GM23248 (cell line): ENCODE measurements at places on chromosomes 11 and 22. TPM values are rescaled to one million over a fixed set of nuclear protein-coding genes. Genes with fewer than 3 reads are reported as not detected.

GRCh38 chr11:92227959-92228935, 3.6 kb downstream of the FAT3 start:
- DNase-seq = peak; percentile 46

DNA sequence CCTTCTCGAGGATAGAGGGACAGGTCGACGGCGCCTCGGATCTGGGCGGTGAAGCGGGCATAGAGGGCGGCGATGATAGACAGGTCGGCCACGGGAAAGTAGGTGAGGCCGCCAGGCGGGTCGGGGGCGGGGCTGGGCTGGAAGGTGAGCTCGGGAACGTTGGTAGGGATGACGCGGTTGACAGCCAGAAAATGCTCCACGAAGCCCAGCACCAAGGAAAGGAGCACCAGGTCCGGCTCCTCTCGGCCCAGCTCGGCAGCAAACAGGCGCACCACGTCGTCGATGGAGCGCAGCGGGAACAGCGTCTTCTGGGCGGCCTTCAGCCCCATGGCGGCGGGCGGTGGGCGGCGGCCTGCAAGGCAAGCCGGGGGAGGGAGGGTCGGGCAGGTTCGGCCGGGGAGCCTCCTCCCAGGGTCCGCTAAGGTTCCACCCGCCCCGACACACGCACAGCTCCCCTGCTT, 540 bp downstream of the MEN1 start:
- DNase-seq = peak; percentile 57

- DNase-seq = no peak
Measured at GRCh38 chr11:101327908-101328307, 198.3 kb upstream of the PGR start.

GRCh38 chr11:102464859-102465500, 12.4 kb upstream of the TMEM123 start:
- DNase-seq = no peak

DNA sequence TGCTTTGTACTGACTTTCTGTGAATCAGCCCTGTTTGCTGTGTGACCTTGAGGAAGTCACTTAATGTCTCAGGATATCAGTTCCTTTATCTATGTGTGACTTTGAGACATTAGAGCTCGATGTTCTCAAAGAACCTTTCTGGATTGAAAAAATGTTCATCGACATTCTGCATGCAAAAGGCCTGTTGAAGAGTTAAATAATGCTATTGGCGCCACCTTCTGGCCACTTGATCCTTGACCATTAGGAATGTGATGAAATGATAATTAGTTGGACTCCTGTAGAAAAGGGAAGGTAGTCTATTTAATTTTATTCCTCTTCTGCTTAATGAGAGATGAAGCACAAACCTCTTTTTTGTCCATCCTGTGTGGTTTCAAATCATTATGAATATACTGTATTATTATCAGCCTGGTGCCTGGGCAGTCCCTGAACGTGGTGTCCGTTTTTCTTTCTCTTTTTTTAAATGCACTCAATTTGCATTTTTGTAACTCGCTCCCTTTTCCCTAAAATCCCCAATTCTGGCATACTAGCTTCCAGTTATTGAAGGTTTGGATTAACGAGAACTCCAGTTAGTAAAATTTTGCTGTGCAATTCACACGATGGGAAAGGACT, 20.7 kb downstream of the ELF5 start:
- peak; percentile 77 for DNase-seq

DNA sequence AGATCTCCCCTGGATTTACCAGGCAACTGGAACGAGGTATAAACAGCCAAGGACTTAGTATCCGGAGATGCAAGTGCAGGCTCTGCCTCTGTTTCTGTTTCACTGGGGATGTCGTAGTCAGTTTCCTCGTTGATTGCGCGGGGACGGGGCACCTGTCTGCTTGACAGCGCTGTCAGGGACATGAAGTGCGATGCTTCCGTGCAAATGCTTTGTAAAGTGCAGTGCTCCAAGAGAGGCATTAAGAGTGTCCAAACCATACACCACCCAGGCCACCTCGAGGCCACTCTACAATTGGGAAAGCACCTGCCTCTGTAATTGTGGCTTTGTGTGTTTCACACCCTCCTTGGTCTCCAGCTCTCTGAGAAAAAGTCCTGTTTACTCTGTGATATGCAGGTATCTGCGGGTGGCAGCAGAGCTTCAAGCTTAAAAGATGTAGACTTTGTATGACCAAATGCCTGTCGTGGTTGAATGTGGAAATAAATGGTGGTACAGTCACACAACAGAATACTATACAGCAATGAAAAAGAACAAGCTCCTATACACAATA, 18.6 kb upstream of the CD5 start:
- DNase-seq = no peak

DNA sequence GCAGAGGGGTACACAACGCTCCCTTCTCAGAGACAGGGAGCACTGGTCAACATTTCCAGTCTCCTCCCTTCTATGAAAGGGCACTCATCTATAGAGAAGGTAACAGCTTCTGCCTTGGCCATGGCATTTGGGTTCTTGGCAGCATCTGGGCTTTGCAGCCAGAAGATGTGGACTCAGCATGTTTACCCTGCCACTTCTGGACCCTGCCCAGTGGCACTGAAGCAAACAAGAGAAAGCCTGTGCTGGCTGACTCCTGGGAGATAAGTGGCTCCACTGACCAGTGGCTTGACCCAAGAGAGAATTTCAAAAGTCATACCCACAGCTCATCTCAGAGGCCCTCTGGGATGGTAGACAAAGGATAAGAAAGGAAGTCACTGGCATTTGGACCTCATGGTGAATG, 8.0 kb downstream of the CSNK2A3 start:
- DNase-seq = no peak

GRCh38 chr11:67437082-67437808, at the start of gene PTPRCAP:
Gene PTPRCAP, minus strand, starts transcription at chr11:67437682. Its CDS starts 63 bp downstream, at chr11:67437619.
- DNase-seq = no peak

- DNase-seq = peak; percentile 80
Measured at GRCh38 chr11:17730608-17731462, 3.7 kb upstream of the KCNC1 start.

DNA sequence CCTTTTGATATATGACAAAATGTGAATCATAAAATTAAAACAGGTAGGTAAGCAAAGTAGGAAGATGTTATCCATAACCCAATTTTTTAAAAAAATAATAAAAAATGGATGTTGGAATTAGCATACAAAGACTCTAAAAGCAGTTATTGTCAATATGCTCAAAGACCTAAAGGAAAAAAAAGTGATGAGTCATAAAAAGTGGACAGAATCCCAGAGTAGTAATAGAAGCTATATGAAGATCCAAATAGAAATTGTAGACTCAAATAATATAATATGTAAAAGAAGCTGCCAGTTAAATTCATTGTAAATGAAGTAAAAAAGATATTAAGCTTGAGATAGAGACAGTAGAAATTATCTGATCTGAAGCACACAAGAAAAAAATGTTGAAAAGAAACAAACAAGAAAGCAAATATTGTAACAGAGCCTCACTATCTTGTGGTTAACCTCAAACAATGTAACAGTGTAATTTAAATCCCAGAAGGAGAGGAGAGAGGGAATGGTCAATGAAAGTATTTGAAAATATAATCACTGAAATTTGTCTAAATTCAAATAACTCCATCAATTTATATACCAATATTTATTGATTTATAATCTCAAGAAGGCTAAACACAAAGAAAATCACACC, 773.4 kb upstream of the RAG2 start:
- DNase-seq = no peak

DNA sequence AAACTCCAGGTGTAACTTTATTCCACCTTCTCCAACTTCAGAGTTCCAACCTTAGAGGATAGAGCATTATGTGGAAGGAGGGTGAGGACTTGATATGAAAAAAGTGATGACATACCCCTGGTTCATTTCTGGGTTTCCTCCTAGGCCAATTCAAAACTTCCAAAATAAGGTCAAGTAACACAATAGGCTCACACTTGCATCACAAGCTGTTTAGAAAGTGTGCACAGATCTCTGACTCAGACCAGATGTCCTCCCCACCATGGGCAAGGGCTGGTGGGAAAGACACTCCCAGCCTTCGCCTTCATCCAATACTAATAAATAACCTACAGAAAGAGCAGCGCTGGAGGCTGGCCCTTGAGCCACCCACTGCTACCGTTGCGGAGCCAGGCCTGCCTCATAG, 5.8 kb upstream of the BUD13 start:
- no peak for DNase-seq

GRCh38 chr22:23075525-23076216, 5.4 kb downstream of the GNAZ start:
- no peak for DNase-seq

- peak; percentile 64 for DNase-seq
Measured at GRCh38 chr11:132838627-132839026, 693.7 kb downstream of the OPCML start.

- DNase-seq = no peak
Measured at GRCh38 chr11:67309166-67309565, 5.8 kb downstream of the SSH3 start.

DNA sequence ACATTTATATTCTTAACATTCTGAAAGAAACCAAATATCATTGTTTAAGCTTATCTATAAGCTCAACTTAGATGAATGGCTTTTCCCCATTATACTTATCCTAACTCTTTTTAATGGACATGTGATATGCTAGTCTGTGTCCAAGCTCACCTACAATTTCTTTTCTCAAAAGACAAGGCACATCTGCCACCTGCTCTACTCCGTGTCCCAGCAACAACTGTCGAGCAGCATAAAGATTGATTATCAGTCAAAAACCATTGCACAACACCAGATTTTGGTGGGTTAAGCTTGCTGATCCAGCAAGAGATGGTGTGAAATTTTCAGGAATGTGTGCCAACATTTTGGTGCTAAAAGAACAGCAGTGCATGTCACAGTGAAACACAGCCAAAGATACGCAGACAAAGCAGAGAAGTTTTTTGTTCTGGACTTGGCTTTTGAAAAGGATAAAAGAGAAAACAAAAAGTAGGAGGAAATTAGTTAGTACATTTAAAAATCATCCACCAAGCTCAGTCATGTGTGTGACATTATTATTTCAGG, 65.8 kb downstream of the DCDC1 start:
- no peak for DNase-seq

DNA sequence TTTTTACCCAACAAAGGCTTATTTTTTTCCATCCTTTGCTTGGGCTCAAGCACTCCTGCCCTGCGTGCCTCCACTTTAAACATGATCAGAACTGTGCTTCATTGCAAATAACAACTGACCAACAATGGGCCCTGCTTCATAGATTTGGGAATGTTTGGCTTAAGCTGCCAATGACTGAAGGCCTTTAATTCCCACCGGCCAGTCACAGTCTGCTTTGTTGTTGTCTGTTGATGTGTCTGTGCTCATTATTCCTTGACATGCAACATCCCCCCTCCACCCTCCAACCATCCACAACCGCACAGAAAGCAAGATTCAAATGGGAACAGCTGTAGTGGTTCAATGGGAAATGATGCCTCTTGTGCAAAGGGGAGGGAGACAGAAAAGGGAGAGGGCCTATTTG, 23.0 kb downstream of the PAX6 start:
- DNase-seq = no peak

DNA sequence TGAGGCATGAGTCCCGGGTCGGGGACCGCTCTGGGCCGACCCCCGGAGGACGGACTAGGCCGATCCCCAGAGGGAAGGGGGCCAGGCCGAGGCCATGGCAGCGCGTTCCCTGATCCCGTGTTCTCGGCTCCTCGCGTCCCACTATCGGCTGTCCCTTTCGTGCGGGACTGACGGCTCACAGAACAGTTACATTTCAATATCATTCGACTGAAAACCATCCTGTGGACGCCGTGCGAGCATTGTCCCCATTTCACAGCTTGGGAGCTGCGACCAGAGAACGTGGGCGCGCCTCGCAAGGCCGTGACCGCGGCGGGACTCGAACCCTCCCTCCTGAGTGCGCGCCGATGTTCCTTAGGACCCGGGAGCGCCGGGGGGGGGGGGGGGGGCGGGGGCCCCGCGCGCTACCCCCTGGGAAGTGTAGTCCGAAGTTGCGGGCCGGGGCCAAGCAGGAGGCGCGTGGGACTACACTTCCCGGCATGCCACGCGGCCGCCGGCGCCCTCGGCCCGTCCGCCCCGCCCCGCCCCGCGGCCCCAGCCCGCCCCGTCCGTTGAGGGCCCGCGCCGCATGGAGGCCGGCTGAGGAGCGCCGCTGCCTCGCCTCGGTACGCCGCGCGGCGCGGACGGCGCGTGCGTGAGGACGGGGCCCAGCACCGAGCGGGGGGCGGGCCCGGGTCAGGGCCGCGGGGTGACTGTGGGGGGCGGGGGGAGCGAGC, at the start of gene TRABD:
Gene TRABD (plus strand): TSS at position 539 of the 713 bp plus-strand sequence. CDS start 7,148 bp downstream, outside the sequence.
- DNase-seq = peak; percentile 96

- no peak for DNase-seq
Measured at GRCh38 chr22:22748756-22749155, 104.3 kb downstream of the GGTLC2 start.

The GPHA2 gene
- total RNA-seq = not detected in 2 replicates

The TRIM34 gene
- total RNA-seq = 5.1 and 12.1 TPM in 2 replicates

The SLC22A12 gene
- not detected in 2 replicates for total RNA-seq

The APOBEC3F gene
- total RNA-seq = 0.51 and 10.1 TPM in 2 replicates

The RAG1 gene
- total RNA-seq = 0.11 TPM in 1 of 2 replicates, not detected in the other

The HEPHL1 gene
- not detected in 2 replicates for total RNA-seq

The PRPF19 gene
- total RNA-seq = 47.9 and 58.9 TPM in 2 replicates
